NCI-H2029 treated with DMSO at 0.1 percent for 48 hours (cell line): ENCODE measurements at places on chromosomes 6 and 20.

DNA sequence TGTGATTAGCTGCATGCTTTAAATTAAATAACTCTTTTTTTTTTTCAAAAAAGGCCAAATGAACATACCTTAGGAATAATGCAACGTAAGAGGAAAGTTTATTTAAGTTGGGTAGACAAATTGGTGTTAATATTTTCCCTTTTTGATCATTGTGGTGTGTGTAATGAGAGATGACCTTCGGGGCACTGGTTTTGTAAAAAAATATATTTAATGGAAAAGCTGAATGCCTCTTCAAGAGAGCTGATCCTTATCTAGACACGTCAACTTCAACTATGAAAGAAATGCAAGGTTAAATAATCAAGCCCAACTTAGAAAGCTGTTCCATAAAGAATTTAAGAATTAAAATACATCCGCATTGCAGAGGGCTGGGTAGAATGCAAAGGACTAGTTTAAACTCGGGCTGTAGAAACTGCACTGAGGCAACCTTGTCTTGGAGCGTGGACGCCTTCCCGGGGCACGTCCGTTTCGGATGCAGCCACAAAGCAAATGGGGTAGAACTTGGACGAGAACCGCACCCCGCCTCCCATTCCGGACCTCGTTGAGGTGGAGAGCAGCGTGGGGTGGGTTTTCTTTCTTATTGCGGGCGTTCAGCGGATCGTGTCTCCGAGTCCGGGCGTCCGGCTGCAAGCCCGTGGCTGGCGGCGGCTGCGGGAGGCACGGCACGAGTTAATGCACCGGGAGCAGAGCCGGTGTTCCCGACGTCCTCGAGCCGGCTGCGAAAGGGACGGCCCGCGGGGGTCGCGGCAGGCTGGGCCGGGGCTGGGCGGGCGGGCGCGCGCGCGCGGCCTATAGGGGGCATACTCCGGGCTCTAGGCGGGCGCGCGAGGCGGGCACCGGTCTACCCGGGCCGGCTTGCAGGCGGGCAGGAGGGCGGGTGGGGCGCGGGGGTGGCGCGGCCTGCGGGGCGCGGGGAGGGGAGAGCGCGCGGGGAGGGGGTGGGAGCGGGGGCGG lies 1.9 kb downstream of the JARID2 start:
- DNase-seq: peak; percentile 48

DNA sequence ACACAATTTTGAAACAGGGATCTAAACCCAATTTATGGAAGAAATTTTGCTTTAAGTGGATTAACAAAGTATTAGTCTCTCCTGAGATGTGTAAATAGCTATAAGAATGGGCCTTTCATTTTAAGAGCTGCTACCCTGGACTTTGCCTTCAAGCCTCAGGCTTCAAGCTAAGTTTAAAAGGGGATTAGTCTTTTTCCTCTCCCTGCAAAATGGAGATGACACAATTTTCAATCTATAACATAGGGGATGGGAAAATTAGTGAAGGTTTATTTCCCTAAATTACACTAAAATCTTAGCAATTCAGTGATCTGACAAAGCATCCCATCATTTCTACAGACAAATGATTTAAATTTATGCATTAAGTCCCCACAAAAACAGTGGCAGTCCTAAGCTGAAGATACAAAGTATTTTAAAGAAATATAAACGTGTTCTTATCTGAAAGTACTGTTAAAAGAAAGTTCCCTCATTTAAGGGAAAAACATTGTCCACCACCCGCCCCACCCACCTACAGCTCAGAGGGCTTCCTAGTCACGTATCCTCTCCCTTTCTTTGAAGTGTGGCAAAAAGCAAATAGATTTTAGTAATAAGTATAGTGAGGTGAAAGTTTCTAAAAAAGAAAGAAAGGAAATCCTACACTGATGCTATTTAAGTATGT lies 14.5 kb downstream of the ARHGAP18 start:
- DNase-seq: no peak

GRCh38 chr6:14875481-14876063 lies 370.3 kb upstream of the JARID2 start:
- DNase-seq: no peak

DNA sequence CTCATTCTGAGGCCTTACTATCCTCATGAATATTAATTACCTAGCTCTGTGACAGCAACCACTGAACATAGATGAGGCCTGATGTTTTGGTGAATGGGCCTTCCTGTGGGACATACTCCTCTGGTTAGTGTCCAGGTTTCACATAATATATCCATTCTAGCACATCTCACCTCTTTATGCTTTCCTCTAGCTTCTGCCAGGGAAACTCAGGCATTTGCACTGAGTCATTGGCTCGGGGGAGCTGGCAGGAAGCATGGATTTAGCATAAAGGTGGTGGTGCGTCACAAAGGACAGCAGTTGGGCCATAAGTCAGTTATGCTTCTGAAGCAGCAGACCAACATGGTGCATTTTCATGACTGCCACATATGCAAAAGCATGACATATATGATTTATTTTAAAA lies 37.5 kb upstream of the TMEM170B start:
- no peak for DNase-seq
